RCC 7860 (cell line): ENCODE measurements at places on chromosomes 3 and 15.

- DNase-seq = peak; percentile 79
Observed at GRCh38 chr3:151798466-151798865, 15.4 kb upstream of the AADAC start.

DNA sequence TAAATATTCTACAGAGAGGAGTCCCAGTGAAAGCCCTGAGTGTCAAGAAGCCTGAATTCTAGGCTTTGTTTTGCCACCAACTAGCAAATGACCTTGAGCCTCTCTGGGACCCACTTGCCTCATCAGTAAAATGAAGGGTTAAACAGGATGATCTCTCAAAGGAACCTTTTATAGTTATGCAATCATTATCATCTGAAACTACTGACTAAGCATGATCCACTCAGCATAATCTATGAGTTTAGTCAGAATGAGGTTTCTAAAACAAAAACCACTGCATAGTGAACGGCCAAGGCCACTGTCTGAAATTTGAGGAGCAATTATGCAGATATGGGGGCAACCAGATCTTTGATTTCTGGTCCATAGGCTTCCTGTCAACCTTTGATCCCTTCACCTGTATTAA is 319.0 kb downstream of the MECOM start:
- no peak for DNase-seq

- DNase-seq = peak; percentile 98
Observed at GRCh38 chr3:172524611-172525010, 1.4 kb upstream of the TNFSF10 start.

DNA sequence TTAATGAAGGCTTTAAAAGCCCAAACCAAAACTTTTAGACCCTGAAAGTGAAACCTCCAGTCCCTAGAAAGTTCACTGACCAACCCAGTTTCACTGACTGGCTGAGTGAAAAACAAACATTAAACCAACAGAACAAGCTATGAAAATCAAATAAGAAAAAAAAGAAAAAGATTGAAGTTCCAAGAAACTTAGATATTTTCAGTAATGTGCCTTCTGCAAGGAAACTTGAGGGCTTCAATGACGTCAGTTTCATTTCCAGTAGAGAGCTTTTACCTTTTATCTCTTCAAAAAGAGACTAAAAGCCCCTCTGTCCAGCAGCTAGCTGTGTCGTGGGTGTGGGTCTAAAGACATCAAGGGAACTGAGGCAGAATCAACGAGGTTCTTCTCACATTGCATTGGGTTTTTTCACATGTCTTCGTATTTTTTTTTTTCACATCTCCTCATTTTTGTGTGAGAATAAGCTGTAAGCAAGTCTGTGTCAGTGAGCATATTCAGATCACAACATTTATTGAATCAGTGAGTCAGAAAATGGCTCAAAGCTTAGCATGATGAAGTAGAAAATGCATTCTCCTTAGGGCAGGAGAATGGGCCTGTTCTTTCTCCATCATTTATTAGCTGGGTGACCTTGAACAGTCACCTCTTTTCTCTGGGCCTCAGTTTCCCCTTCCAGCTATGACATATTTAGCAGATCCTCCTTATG is 54.8 kb upstream of the BCL6 start:
- DNase-seq = no peak

GRCh38 chr15:85950101-85950500 is 129.6 kb upstream of the AGBL1 start:
- no peak for DNase-seq
